ENCODE measurements at places on chromosomes 11 and 22.

DNA sequence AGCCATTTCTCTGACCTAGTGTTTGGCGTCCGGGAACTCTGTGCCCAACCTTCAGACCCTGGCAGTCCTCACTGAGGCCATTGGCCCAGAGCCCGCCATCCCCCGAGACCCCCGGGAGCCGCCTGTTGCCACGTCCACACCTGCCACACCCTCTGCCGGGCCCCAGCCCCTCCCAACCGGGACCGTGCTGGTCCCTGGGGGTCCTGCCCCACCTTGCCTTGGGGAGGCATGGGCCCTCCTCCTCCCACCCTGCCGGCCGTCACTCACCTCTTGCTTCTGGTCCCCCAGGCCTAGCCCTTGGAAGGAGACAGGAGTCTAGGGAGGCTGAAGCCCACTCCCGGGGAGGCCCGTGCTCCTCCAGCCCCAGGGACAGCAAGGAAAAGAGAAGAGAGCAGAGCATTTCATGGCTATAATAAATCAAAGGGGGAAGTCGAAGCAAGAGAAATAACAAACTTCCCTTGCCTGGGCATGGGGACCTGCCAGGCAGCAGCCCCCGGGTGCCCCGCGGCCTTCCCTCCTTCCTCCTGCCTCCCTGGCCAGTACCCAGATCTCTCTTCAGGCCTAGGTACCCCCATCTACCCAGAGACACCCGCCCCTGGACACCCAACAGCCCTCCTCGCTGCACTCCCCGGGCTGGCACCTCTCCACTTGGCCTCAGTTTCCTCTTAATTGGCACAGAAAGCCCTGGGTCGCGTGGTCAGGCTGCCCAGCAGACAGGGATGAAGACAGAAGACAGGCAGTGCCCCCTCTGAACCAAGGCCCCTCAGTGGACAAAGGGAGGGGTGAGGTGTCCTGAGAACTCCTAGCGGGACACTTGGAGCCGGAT is 13.0 kb upstream of the SLC39A13 start:
- no peak for DNase-seq

- no peak for DNase-seq
Observed at GRCh38 chr11:65438257-65439151, 15.9 kb downstream of the NEAT1 start.

GRCh38 chr11:8097062-8097461 is 16.1 kb downstream of the TUB start:
- peak; percentile 61 for DNase-seq

- DNase-seq = no peak
Observed at GRCh38 chr11:92843455-92843854, 126.0 kb upstream of the MTNR1B start.

DNA sequence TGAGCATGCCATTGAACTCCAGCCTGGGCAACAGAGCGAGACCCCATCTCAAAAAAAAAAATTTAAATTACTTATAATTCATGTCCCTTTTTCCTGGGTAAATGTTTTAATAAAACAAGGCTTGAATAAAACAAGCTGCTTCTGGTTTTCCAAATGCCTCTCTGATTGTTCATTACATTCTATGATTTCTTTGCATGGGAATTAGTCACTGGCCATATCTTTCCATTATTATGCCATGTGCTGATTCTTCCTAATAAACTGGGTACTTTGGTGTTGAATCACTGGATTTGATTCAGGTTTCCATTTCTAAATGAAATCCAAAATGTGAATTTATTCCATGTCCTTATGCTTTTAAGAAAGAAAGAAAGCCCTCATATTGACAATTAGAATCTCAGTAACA is 42.6 kb downstream of the ZNF215 start:
- DNase-seq = no peak

DNA sequence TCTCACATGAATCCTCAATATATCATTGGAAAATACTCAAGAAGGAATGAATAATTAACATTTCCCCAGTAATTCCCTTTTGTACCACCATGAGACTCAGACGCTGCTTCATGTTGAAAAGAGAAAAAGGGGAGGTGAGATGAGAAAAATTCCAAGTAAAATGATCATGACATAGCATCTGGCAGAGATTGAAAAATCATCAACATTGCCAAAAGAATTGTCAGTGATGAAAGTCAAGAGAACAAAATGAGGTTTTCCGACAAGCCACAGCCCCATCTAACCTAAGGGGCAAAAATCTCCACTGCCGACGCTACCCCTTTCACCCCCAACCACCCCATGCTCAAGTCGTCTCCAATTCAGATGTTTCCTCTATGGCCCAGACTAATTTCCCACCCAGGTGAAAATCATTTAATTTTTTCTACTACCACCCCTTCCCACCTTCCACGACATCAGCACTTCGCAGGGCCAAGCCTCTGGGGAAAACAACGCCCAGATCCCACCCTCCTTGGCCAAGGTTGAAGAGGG is 1.2 kb downstream of the RAB6A start:
- DNase-seq = no peak

DNA sequence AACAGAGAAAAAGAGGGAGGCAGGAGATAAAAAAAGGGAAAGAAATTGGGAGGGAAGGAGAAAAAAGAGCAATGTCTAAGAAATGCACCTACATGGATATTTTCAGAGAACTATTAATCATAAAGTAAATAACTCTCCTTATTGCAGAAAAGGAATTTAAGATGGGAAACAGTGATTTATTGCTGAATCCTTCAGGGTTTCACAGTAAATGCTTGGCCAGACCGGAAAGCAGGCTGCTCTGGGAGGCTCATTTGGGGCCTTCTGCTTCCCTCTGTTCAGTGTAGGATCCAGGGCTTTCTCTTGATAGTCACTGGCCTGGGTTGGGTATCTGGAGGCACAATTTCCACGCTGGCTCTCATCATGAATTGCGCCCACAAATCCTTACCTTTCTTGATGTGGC is 324.3 kb upstream of the SORL1-AS1 start:
- DNase-seq = no peak

GRCh38 chr11:13318498-13319295 is 41.1 kb downstream of the BMAL1 start:
- DNase-seq = no peak

DNA sequence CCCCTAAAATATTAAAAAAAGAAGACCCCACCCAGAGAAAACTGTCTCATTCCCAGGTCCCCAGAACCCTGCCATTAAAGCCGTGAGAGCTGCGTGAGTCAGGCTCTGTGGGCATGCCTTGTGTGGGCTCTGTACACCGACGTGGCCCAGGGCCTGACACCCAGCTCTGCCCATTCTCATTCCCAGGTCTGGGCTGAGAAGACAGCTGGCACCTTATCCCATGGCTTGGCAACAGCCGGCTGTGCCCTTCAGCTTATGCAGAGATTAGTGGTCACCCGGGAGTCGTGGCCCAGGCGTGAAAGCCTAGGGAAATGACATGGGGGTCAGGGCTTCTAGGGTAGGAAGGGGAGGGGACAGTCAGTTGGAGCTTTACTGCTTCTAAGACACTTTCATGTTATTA is 31.9 kb downstream of the OTOG start:
- DNase-seq = no peak

DNA sequence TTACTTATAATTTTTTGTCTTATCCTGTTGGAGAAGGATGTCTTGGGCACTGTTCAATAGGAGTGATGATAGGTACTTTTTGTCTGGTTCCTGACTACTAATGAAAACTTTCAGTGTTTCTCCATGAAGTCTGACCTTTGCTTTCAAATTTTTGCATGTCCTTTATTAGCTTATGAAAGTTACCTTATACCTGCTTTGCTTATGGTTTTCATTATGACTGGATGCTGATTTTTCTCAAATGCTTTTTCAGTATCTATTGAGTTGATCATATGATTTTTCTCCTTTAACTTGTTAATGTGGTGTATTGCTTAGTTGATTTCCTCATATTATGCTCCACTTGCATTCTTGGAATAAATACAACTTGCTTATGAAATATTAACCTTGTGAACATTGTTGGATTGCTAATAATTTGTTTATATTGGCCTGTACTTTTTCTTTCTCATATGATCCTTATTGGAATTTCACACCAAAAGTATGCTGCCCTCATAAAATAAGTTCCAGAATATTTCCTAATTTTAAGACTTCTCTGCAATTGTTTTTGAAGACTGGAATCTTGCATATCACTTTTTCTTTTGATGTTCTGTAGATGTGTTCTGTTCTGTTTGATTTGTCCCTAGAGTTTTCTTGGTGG is 85.0 kb upstream of the SC5D start:
- DNase-seq = no peak

- no peak for DNase-seq
Observed at GRCh38 chr11:58888579-58888978, 44.1 kb upstream of the GLYATL2 start.

All from vagina (tissue), 2 donors.